ENCODE measurements at places on chromosomes 16 and 17.
A peak's percentile ranks its signal among the peaks of the same experiment; 100 is the strongest.

- no peak for DNase-seq
These were observed 2.7 kb upstream of the TRAF7 start for GRCh38 chr16:2152695-2153506.

DNA sequence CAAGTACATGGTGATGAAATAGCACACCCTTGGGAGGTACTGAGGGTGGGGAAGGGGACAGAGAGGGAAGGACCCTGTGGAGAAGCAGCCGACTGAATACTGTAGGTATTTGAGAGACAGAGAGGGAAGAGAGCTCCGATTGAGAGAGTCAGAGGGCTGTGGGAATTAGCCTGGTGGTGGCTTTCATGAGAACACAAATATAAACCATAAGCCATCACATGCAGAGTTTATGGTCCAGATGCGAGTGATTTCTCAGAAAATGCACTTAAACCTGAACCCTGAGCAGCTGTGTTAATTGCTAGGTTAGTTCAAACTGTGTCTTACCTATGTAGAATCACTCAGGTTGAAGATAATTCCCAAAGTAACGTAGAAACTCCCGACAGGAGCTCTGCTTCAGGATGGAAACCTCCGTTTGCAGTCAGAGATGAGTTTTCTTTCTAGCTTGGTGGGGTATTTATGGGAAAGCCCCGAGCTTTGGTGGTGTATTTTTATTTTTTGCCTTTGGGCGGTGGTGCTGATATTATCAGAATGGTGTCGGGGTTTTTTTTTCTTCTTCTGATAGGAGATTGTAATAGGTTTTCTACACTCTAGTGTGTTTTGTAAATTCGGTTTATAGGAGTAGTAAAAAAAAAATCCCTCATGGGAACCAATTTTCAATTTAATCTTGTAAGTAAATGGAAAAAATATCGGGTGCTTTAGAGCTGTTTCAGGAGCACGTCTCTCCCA is 184.9 kb upstream of the CACNG5 start:
- DNase-seq, result no peak

GRCh38 chr16:51538707-51539498 is 387.8 kb upstream of the SALL1 start:
- DNase-seq, result no peak

DNA sequence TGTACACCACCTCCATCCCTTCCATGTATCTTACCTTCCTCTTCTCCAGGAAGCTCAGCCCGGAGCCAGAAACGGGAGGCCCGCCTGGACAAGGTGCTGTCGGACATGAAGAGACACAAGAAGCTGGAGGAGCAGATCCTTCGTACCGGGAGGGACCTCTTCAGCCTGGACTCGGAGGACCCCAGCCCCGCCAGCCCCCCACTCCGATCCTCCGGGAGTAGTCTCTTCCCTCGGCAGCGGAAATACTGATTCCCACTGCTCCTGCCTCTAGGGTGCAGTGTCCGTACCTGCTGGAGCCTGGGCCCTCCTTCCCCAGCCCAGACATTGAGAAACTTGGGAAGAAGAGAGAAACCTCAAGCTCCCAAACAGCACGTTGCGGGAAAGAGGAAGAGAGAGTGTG is 756 bp upstream of the MVP start:
- DNase-seq, result no peak

DNA sequence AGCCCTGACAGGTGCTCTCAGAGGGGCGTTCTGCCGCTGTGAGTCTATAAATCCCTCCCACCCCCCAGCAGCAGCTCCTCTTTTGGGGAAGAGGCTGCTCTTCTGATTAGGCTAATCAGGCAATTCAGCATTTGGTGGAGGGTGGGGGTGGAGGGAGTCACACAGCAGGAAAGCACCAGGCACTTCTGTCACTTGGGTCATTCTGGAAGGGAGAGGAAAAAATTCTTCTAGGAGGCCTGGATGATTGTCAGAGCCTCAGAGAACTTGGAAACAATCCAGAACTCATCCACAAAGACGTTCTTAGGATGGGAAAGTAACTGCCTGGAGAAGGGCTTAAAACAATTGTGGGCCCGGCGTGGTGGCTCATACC is 7.3 kb upstream of the SSTR2 start:
- DNase-seq, result no peak

GRCh38 chr16:79097771-79098170 is 502.8 kb downstream of the MAF start:
- DNase-seq, result no peak

GRCh38 chr16:84759061-84759460 is 59.3 kb downstream of the USP10 start:
- peak; percentile 51 for DNase-seq

GRCh38 chr17:1347589-1348323 is 52.3 kb downstream of the YWHAE start:
- DNase-seq, result no peak

DNA sequence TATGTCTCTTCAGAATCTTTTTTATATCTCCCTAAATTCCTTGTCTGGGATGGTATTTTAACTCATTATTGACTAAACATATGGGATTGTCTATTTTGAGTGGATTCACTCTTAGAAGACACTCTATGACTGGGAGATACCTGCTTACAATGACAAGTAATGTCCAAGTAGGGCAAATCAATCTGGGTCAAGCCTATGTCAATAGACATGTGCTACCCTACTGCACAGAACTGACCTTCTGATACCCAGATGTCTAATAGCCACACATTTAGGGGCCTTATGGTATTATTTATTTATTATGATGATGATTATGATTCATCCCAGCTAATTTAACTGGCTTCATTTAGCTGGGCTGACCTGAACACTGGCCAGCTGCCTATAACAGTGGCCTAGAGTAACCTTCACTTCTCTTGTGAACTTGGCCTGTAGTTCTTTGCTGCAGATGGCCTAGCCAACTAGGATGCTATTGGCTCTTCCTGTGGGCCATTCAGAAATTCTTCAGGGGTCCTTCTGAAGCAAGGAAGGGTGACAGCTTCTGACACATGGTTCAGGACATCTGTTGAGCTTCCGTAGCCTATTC is 138.0 kb downstream of the ANKFN1 start:
- no peak for DNase-seq

- DNase-seq, result no peak
These were observed 13.9 kb downstream of the KIFC3 start for GRCh38 chr16:57788252-57788841.

DNA sequence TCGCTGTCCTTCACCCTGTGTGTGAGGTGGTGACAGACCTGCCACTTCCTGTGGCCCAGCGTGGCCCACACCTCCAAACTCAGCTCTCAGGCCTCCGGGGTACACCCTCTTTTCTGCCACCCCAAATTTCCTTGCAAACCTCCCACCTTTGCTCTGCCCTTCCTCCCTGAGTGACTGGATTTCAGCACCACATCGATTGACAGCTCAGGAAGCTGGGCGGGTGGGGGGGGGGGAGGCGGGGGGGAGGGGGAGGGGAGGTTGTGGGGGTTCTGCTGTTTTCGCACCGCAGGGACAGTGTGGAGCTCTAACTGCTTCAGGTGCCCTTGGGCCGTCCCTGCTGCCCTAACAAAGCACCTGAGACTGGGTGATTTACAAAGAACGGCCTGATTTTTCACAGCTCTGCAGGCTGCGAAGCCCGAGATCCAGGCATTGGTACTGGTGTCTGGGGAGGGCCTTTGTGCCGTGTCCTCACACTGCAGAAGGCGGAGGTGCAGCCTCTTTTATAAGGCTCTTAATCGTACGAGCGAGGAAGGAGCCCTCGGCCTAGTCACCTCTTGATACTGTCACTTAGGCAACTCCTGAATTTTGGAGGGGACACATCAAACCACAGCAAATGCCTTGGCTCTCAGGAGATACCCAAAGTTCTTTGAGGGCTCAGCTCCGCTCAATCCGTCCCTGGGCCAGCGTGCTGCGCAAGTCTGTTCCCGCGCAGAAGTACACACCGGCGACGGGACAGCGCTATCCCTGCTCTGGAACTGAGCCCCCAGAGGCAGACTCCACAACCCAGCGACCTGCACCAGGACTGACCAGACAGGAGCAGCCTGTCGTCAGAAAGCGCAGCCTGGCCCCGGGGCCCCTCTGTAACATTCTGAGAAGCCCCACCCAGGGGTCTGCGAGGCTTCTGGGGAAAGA is 3.6 kb downstream of the NDUFAF8 start:
- DNase-seq, result no peak

Measured in CD8-positive, alpha-beta memory T cell (primary cell).